Activated naive CD4-positive, alpha-beta T cell treated with anti-CD3 and anti-CD28 coated beads, Interleukin-2, amount 50 U/mL, for 16 hours (primary cell): ENCODE measurements at places on chromosomes 16 and 17.

GRCh38 chr16:27355610-27356009, 41.8 kb downstream of the IL4R start:
- DNase-seq: peak; percentile 62

- DNase-seq: no peak
Measured at GRCh38 chr16:67162506-67163163, 1.9 kb upstream of the HSF4 start.

DNA sequence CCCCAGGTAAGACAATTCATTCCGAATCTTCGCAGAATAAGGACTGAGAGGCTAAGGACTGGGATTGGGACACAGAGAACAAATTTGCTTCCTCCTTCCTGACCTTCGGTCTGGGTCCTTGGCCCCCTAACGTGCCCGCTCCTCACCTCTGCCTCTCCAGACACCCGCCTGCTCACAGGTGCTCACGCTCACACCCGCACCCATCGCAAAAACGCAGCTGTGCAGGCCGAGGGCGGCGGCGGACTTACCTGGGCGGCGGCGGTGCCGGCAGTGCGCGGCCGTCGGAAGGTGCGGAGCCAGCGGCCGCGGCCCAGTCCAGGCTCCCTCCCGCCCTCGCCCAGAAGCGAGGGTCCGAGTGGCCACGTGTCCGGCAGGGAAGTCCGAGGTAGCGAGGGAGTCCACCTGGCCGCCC, 7.1 kb upstream of the HOXB9 start:
- no peak for DNase-seq

GRCh38 chr16:79325226-79325945, 275.2 kb downstream of the MAF start:
- no peak for DNase-seq

DNA sequence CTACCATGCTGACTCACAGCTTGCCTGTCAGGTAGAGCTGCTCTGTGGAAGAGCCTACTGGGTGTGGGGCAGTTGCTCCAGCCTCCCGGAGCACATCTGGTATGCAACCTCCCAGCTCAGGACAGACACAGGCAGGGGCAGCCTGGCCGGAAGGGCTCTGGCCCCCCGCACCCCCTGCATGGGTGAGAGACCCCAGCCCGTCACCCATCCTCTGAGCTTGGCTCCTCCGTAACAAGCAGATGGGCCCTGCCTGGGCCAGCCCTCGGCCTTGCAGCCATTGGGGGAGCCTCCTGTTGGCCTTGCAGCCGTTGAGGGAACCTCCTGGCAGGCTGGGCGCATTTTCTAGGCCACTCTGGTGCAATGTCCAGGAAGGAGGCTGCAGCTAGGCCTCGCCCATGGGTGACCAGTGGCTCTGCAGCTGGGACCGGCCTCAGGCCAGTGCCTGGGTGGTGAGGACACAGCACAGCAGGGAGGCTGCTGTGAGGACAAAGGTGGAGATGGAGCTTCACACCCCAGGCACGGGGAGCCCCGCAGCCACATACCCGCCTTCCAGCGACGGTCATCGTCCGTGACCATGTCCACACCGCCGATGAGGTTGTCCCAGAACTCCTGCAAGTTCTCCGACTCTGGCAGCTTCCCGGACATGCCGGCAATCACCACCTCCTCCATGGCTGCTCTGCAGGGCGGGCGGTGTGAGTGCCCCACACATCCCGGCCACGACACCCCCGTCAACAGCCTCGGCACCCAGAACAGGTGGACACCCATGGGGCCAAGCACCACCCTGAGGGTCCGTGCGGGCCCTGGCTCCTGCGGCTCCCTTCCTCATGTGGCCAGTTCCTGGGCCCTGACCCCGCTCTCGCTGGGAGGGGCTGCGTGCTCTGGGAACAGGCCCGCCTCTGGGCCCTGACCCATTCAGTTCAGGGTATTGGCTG, 2.0 kb downstream of the FASN start:
- DNase-seq: peak; percentile 12

GRCh38 chr17:48563385-48563838, 14.7 kb downstream of the HOXB4 start:
- DNase-seq: no peak

- DNase-seq: no peak
Measured at GRCh38 chr16:10465821-10466220, 80.0 kb downstream of the ATF7IP2 start.

- no peak for DNase-seq
Measured at GRCh38 chr16:84559311-84559932, 55.0 kb upstream of the MEAK7 start.

DNA sequence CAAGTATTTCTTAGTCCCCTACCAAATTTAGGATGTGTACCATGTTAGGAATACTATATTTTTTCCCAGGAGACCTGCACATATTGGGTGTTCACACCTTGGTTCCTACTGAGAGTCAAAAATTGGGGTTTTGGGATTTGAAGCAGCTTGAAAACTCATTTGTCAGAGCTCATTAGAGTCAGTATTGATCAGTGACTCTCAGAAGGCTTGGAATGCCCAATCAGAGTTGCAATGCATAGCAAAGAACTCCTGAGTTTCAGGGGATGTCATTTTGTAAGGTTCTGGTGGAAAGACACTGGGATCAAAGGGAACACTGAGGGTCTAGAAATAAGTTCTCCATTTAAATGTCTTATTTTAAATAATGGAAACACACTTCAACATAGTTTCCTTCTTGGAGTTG, 5.1 kb downstream of the HLF start:
- no peak for DNase-seq

- DNase-seq: no peak
Measured at GRCh38 chr16:14531613-14532012, 98.4 kb downstream of the PARN start.
